ENCODE measurements at places on chromosomes 1 and 21.

DNA sequence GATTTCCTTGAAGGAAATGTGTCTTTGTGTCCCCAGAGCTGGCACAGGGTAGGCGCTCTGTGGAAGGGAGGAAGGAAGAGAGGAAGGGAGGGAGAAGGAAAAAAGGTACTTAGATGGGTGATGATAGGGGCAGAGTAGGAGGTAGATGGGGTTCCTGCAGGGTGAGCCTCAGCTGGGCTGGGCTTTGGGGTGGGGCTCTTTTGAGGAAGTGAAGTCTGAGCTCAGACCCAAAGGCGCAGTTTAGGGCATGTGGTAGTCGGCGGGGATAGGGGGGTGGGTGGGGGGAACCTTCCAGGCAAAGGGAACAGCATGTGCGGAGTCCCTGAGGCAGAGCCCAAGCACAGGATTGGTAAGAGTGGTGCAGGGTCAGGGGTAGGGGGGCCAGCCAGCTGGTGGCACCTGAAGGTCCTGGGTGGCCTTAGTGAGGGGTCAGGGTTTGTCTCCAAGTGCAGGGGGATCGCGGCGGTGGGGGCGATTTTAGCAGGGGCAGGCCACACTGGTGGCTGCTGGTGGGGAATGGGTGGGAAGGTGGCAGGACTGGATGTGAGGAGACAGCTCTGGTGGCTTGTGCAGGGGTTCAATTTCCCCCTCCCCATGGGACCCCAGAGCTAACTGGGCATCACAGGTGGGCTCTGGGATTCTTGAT is 8.4 kb upstream of the HTR6 start:
- no peak for DNase-seq

GRCh38 chr1:35539073-35539823 is 18.0 kb downstream of the KIAA0319L start:
- no peak for DNase-seq

DNA sequence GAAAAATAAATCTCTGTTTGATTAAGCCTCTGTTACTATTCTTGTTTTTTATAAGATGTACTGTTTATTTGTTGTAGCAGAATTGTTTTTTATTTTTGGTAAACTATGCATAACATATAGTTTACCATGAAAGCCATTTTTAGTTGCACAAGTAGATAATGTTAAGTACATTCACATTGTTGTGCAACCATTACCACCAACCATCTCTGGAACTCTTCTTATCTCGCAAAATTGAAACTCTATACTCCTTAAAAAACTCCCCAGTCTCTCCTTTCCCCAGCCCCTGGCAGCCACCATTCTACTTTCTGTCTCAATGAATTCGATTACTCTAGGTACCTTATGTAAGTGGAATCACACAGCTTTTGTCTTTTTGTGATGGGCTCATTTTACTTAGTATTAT is 27.4 kb upstream of the UHMK1 start:
- DNase-seq: no peak

DNA sequence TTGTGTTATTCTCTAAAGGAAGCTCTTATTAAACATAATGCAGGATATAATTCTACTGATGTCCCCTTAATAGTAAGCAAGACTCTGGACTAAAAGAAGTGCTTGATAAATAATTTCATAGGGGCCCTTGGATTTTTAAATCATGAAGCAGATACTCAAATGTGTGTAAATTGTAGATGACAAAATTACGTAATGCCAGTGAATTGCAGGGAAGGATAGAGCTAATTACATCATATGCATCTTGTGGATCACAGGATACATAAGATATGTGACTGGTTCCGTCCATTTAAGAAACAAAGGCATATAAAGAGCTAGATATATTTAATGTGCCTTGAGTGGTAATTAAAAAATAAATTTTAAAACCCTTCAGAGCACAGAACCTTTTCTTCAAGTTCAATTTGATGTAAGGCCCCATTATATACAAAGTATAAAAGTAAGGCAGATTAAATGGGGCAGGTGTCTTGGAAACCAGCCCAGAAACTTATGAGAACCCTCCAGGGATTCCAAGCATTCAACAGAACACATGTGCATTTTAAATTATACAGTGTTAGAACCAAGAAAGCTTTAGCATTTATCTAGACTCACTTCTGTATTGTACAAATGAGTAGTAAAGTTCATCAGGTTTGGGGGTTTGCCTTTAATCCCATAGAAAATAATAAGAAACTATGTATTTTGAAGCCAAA is 190.4 kb downstream of the NCAM2 start:
- DNase-seq: no peak

GRCh38 chr1:184685116-184685515 is 69.5 kb downstream of the EDEM3 start:
- no peak for DNase-seq

DNA sequence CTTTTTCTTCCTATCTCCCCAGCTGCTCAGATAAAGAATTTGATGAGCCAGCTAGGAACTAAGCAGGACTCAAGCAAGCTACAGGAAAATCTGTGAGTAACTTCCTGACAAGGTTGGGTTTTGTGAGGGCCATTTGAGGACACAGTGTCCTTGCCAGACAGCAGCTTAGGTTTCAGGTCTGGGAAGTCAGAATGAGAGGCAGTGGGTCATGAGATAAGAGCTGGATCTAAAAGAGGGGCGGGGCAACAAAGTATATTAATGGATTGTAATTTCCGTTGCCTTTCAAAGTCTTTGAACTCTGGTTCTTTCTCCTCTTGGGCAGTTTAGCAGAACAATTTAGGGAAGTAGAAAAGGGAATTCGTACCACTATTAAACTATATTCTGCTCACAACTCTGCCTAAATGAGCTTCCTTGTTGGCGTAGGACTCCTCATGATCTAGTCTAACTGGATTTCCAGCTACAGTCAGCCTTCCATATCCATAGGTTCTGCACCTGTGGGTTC is 16.6 kb downstream of the STX12 start:
- no peak for DNase-seq

DNA sequence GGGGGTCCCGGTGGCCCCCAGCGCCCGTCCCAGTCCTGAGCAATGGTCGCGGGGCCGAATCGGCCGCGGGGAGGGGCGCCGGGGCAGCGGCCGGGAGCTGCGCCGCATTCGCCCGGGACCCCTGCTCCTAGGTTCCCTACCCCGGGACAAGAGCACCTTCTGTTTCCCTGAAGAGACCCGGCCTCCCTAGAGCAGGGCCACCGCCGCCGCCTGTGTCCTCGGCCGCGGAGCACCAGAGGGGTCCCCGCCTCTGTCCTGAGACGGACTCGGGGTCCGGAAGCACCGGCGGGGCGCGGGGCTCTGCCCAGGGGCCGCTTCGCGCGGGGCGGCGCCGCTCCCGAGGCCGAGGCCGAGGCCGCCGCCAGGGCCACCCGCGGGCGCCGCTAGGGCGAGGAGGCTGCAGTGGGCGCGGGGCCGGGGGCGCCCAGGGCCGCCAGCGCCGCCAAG is 157.9 kb downstream of the CASZ1 start:
- DNase-seq: no peak

DNA sequence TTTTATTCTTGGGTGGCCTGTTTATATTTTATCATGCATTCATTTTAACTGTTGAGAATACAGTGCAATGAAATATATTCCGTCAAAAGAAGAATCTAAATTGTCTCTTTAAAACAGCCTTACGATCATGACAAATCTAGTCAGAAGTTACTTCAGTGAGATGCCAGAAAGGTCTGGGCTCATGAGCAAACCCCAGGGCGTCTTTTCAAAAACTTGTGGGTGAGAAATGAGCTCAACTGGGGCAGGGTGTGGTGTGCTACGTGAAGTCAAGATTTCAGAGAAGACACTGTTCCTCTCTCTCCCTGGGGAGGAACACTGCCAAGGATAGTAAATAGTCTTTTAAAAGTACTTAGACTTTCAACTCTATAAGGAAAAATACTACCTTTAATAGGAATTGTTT is 13.4 kb upstream of the UAP1 start:
- no peak for DNase-seq

GRCh38 chr1:1020000-1020404 is at the start of gene AGRN:
TSS of gene AGRN (plus strand) at chr1:1020120. CDS start at chr1:1020173, 53 bp downstream.
- no peak for DNase-seq

- DNase-seq: no peak
Observed at GRCh38 chr21:41584603-41585176, 76.7 kb upstream of the TMPRSS2 start.

DNA sequence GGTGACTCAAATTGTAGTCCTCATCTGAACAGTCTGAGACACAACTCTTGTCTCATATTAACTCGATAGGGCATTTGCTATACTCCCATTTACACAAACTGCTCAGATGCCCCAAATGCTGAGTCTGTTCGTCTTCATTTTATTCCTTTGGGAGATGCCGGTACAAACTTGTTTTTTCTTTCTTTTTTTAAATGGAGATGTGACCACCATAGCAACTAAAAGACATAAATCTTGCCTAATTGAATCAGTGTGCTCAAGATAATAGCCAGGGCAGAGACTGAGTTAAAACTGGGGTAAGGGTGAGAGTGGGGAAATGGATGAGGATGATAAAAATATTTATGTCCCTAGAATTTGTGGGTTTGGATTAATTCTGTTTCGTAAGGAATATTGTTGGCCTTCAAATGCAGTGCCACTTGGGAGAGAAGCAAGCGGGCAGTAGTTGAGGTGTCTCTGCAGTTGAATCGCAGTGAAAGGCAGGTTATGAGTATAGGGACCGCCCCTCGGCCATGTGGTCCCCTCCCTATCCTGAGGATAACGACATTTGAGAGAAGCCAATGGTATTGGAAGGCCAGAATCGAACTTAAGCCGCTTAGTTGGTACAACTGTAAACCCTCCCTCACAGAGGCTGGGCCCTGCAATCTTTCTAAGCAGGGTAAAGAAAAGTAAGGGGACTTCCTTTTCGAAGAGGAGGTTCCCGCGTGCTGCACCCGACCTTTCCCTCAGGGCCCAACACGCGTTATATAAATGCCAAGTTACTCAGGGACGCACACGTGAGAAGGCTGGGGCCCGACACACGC is 859 bp upstream of the LRRC8B start:
- peak; percentile 62 for DNase-seq

DNA sequence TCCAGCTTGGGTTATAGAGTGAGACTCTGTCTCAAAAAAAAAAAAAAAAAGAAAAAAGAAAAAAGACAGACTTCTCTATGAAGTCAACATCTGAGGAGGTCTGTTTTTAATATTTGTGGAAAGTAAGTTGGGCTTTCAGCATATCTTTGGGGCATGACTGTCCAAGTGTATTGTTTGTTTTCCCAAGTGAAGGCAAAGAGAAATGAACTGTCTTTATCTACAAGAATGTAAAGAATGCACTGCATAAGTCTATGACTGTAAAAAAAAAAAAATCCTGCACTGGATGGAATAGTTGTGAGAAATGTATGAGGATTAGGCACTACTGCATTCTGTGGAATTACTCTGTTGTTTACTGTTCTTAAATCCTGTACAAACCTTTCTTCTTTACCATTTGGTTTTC is 45.6 kb upstream of the TMEM61 start:
- no peak for DNase-seq

DNA sequence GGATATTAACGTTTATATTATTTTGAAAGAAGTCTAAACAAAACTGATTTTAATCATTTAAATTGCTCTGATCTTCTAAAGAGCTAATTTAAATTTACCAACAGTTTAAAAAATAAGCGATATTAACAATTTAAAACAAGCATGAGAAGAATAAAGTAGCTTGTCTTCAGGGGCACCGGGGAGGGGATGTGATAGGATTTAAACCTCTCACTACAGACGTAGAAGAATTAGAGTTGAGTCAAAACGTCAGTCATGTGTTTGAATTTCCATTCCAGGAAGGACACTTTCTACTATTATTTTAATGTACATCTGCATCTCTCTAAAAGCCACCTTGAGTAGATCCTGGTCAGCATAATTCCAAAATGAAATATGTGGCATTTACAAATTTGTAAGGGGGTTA is 58.2 kb upstream of the TPTE start:
- DNase-seq: no peak

- DNase-seq: no peak
Observed at GRCh38 chr1:32232558-32233304, 10.5 kb downstream of the EIF3I start.

DNA sequence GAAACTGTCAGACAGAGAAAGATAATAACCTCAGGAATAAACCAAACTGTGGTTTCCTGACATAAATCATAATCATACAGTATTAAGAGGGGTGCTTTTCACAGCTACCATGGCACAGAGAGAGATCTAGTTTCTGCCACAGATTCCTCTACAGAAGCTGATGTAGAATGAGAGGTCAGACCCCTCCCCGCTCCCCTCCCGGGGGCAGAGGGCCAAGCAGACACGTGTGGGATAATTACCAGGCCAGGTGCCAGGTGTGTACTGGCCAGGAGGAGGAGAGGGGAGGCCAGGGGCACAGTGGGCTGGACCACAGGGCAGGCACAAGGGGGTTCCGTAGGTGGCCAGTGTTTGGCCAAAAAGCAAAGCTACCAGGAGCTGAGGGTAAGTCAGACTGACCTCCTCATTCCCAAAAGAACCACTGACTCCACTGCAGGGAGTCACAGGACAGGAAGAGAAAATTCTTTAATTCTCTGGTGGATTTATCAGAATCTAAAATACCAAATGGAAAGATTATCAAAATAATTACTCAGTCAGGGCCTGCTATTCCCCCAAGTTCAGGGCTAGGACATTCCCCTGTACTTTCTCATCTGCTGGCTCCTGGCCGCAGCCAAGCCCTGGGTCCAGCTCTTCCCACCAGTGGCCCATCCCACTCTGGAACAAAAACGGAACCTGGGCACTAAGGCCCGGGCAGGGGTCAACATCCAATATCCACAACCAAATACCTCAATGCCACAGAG is 30.0 kb downstream of the C2CD2 start:
- DNase-seq: no peak

- no peak for DNase-seq
Observed at GRCh38 chr1:5691795-5692509, 300.3 kb downstream of the NPHP4 start.

DNA sequence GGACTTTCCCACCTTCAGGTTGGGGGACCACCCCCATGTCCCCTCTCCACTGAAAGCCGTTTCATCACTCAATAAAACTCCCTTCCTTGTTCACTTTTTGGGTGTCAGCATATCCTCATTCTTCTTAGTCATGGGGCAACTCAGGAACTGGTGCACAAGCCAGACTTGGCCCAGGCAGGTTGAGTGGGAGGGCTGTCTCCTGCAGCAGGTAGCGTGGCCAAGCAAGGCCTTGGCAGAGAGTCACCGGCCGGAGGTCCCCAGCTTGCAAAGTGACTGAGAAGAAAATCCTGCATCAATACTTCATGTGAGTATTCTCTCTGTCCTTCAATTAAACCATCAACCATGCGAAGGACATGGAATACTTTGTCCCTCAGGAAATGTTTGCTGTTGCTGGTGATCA is 148.9 kb downstream of the RHOU start:
- DNase-seq: no peak

GRCh38 chr1:65412984-65413375 is 7.5 kb upstream of the LEPR start:
- DNase-seq: no peak

Measured in D721Med (cell line).